ENCODE measurements at places on chromosomes 4 and X.

DNA sequence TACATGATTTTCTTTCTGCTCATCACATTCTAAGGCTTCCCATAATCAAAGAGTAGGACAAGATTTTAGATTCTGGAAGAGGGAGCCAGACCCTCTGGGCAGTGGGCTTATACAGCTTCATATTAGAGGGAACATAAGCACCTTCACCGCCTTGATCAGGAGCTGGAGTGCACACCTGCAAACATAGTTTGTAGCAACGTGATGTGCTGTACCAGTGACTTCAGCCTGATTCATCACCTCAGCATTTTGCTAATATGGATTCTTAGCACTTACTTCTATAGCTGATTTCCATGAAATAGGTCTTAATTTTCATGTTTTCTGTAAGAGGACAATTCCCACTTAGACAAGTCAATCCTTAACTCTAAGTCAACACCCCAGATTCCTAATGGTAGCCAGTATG, 36.7 kb downstream of the PCDH18 start:
- H3K4me3 ChIP-seq, result no peak overlapping the region
- no peak for DNase-seq
- no peaks in the 10 kb centered on the region for H3K36me3 ChIP-seq
- no peaks in the 10 kb centered on the region for H3K27me3 ChIP-seq

GRCh38 chrX:13387666-13388494, 68.0 kb upstream of the ATXN3L start:
- no peak overlapping the region for H3K4me3 ChIP-seq
- H3K36me3 ChIP-seq, result no peaks in the 10 kb centered on the region
- DNase-seq, result peak; percentile 51
- H3K4me1 ChIP-seq, result peaks cover 35% of the 10 kb centered on the region
- H3K27ac ChIP-seq, result peak overlapping the region; percentile 63

DNA sequence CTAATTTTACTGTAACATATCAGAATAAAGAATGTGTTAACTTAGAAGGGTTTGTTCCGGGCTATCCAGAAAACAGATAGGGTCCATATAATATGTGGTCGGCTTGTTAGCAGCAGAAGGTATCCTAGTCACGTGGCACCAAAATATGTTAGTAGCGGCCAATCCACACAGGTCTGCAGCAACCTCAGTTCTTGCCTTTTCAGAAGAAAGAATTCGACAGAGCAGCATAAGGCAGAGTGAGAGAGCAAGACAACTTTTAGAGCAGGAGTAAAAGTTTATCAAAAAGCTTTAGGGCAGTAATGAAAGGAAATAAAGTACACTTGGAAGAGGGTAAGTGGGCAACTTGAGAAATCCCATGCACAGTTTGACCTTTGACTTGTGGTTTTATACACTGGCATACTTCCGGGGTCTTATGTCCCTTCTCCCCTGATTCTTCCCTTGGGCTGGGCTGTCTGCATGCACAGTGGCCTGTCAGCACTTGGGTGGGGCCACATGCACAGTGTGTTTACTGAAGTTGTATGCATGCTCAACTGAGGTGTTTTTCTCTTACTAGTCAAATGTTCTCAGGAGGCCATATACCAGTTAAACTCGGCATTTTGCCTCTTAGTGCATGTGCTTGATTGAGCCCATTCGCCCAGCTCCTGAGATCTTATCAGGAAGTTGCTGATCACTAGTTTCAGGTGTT, 37.0 kb upstream of the ABCG2 start:
- H3K36me3 ChIP-seq, result no peaks in the 10 kb centered on the region
- no peak overlapping the region for H3K27ac ChIP-seq
- peaks cover 4% of the 10 kb centered on the region for H3K27me3 ChIP-seq
- DNase-seq, result no peak

GRCh38 chrX:5180135-5180741, 1048.4 kb downstream of the NLGN4X start:
- H3K36me3 ChIP-seq, result no peaks in the 10 kb centered on the region
- no peak overlapping the region for H3K4me3 ChIP-seq
- H3K27me3 ChIP-seq, result no peaks in the 10 kb centered on the region
- H3K4me1 ChIP-seq, result no peaks in the 10 kb centered on the region
- no peak for DNase-seq
- H3K27ac ChIP-seq, result no peak overlapping the region

DNA sequence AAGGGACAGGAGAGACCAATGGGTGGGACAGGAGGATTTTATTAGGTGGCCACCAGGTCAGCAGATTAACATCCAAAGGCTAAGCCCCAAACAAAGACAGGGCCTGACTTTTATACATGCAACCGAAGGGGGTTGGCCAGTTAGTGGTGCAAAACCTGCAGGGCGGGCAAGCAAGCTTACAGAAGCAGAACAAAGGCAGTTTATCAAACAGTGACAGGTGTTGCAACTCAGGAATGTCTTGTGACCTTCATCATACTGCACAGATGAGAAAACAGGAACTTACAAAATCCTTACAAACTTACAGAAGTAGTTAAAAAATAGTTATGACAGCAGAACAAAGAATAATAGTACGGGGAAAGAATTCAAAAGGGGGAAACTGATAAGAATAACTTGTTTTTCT, 708.1 kb downstream of the GLUD2 start:
- no peak overlapping the region for H3K27ac ChIP-seq
- no peaks in the 10 kb centered on the region for H3K36me3 ChIP-seq
- no peak overlapping the region for H3K4me3 ChIP-seq
- no peak for DNase-seq
- no peaks in the 10 kb centered on the region for H3K27me3 ChIP-seq

GRCh38 chr4:146550161-146550560, 28.4 kb upstream of the SLC10A7 start:
- no peak overlapping the region for H3K4me3 ChIP-seq
- no peaks in the 10 kb centered on the region for H3K27me3 ChIP-seq
- no peaks in the 10 kb centered on the region for H3K36me3 ChIP-seq
- no peak overlapping the region for H3K27ac ChIP-seq
- no peaks in the 10 kb centered on the region for H3K4me1 ChIP-seq

DNA sequence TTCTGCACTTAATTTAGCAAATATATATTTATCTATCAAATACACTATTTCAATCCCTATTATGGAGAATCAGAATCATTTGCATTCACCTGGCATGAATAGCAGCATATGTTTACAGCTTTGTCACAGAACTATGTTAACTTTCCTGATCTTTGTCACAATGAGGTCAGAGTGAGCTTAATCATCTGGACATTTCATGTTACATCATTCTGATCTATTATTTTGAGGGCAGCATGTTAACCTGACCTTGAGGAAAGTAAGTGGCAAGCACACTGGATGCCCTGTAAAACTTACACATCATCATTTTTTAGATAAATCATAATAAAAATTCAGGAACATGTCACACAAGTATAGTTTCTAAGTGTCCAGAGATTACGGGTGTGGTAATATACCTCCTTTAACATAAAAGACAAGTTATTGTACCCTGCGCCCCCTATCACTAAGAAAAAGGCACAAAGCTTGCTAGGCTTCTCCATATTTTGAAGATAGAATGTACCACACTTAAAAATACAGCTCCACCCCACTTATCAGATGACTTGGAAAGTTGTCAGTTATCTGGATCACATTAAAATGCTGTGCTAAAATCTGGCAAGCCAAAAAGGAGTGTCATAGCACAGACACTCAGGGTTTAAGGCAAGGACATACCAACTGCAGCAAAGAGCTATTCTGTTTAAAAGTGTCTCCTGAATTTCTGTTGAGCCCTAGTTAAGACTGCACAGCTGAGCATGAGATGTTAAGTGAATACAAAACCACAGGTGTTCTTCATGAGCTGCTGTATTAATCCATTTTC, 182.7 kb upstream of the FAT4 start:
- H3K4me1 ChIP-seq, result no peaks in the 10 kb centered on the region
- H3K27ac ChIP-seq, result no peak overlapping the region
- no peaks in the 10 kb centered on the region for H3K27me3 ChIP-seq
- DNase-seq, result no peak
- no peaks in the 10 kb centered on the region for H3K36me3 ChIP-seq
- no peak overlapping the region for H3K4me3 ChIP-seq

- no peak overlapping the region for H3K27ac ChIP-seq
- H3K4me3 ChIP-seq, result no peak overlapping the region
- H3K4me1 ChIP-seq, result no peaks in the 10 kb centered on the region
- no peak for DNase-seq
- H3K36me3 ChIP-seq, result no peaks in the 10 kb centered on the region
These were observed 85.7 kb downstream of the MFAP3L start for GRCh38 chr4:169940460-169940859.

DNA sequence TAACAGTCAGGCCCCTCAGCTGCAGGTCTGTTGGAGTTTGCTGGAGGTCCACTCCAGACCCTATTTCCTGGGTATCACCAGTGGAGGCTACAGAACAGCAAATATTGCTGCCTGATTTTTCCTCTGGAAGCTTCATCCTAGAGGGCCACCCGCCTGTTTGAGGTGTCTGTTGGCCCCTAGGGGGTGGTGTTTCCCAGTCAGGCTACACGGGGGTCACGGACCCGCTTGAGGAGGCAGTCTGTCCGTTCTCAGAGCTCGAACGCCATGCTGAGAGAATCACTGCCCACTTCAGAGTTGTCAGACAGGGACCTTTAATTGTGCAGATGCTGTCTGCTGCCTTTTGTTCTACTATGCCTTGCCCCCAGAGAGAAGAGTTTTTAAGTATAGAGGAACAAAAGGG, 160.8 kb downstream of the DKK2 start:
- DNase-seq, result peak; percentile 22
- H3K27ac ChIP-seq, result no peak overlapping the region
- H3K4me3 ChIP-seq, result no peak overlapping the region
- no peaks in the 10 kb centered on the region for H3K4me1 ChIP-seq

DNA sequence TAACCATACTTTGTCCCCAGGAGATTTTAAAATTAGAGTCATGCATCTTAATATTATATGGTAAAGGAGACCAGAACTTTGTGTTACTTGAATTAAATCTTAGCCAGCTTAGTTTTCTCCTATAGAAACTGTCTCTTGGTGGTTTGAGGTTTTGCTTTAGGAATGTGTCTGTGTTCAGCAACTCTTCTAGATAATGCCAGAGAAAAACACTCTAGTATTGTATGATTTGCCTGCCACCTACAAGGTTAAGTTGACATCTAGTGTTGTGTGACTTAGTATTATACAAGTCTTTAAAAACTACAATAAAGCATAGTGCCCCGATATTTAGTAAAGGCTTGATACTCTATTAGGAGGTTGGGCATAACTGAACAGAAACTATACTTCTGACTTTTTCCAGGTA, 2.1 kb downstream of the UGT8 start:
- H3K4me1 ChIP-seq, result peaks cover 6% of the 10 kb centered on the region
- H3K36me3 ChIP-seq, result no peaks in the 10 kb centered on the region
- no peak overlapping the region for H3K27ac ChIP-seq

DNA sequence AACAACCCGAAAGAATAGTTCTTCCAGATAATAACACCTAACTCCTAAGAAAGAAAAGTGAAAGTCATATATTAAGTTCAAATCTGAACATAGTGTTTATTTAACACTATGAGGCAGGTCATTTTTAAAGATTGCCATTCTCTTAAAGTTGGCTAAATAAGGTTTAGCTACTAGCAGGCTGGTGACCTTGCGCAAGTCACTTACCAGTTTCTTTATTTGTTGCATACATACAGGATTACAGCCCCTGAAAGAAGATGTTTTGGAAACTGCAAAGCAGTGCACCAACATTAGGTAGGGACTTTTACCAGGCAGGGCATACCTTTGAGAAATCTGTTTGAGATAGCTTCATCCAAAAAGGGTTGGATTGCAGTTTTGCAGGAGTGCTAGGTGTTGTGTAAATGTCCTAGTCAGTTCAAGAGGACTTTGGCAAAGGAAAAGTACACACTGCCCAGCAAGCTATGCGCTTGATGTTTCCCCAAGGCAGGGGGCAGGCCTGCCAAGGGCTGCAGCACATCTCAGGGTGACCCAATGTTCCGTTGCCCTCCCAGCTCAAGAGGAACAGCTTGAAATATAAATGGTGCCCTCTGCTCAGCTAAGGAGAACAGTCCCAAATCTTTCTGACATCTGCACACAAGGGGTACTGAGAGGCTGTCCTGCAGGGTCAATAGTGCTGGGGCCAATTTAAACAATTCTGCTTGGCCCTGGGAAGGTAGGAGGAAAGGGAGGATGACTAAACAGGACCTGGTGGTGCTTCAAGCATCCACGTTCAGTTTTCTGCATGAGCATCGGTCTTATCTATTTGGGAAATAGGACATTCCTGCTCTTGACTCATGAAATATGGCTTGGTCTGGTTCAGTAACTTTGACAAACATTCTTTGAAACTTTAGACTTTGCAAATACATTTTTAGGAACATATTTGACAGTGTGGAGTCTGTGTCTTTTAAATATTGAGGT, 130.8 kb downstream of the COL4A6 start:
- H3K27ac ChIP-seq, result no peak overlapping the region
- no peaks in the 10 kb centered on the region for H3K27me3 ChIP-seq
- DNase-seq, result no peak
- no peak overlapping the region for H3K4me3 ChIP-seq
- H3K36me3 ChIP-seq, result no peaks in the 10 kb centered on the region

GRCh38 chr4:79852305-79852730, 220.7 kb downstream of the ANTXR2 start:
- no peaks in the 10 kb centered on the region for H3K27me3 ChIP-seq
- peaks cover 9% of the 10 kb centered on the region for H3K4me1 ChIP-seq
- DNase-seq, result peak; percentile 73
- H3K4me3 ChIP-seq, result no peak overlapping the region
- H3K36me3 ChIP-seq, result no peaks in the 10 kb centered on the region

DNA sequence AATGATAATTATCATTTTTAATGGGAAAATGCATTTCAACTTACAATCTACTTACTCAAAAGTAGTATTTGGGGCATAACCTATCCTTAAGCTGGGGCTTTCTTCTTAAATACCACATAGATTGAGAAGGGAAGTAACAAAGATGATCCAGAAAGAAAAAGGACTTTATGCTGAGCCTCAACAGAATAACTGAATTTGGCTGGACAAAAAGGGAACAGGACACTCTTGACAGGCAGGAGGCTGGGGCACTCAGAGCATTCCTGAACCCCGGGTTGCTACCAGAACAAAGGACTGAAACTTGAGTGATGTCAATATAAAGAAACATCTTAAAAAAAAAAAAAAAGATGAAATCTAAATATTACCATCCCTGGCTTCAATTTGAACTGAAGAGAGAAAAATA, 23.9 kb downstream of the RELL1 start:
- DNase-seq, result no peak
- no peak overlapping the region for H3K4me3 ChIP-seq
- peaks cover 56% of the 10 kb centered on the region for H3K4me1 ChIP-seq
- peaks cover 3% of the 10 kb centered on the region for H3K36me3 ChIP-seq
- H3K27ac ChIP-seq, result peak overlapping the region; percentile 95

DNA sequence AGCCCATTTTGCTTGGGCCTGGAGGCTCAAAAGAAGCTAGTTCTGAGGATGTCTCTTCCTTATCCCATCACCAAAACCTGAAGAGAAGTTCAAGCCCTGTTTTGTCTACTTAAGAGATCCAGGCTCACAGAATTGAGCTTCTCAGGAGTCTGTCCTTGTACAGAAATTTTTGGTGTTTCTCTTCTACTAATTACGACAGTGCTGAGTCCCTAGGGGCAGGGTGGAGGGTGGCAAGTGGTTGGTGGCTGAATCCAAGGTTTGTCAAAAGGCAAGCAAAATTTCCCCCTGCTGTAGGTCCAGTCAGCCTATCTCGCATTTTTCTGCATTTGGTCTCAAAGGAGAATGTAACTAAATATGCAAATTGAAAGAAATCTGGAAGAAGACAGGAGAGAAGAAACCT, 377.9 kb downstream of the SMARCA1 start:
- no peaks in the 10 kb centered on the region for H3K36me3 ChIP-seq
- H3K27me3 ChIP-seq, result no peaks in the 10 kb centered on the region
- H3K4me1 ChIP-seq, result no peaks in the 10 kb centered on the region
- H3K4me3 ChIP-seq, result no peak overlapping the region
- no peak for DNase-seq

All from SJCRH30 (cell line).